ENCODE measurements at places on chromosomes 12 and 14.
A peak's percentile ranks its signal among the peaks of the same experiment; 100 is the strongest.

- DNase-seq = no peak
Measured at GRCh38 chr12:131818821-131819585, 9.2 kb upstream of the MMP17 start.

DNA sequence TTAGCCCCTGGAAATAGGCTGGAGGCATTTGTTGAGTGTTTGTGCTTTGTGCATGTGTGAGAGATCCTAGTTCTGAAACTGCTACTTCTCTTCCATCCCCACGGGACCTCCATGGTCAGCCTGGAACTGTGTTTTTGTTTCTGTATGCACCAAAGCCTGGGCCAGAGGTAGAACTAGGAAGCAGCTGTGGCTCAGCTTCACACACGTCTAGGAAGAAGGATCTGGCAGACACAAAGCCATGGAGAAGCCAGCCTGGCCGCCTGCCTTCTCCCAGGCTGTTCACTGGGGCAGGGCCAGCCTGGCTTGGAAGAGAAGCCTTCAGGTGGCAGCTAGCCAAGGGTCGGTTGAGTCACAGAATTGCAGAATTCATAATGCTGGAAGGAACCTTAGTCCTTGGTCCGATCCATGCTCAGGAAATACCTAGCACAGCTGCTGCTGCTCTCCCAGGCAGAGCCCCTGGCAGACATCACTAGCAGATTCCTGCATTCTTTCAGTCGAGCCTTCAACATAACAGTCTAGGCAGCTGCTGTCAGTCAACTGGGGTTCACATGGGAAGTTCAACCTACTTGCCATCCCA, 27.0 kb downstream of the RIN3 start:
- no peak for DNase-seq

GRCh38 chr14:104421401-104421821, 158.2 kb upstream of the C14orf180 start:
- DNase-seq = peak; percentile 28

DNA sequence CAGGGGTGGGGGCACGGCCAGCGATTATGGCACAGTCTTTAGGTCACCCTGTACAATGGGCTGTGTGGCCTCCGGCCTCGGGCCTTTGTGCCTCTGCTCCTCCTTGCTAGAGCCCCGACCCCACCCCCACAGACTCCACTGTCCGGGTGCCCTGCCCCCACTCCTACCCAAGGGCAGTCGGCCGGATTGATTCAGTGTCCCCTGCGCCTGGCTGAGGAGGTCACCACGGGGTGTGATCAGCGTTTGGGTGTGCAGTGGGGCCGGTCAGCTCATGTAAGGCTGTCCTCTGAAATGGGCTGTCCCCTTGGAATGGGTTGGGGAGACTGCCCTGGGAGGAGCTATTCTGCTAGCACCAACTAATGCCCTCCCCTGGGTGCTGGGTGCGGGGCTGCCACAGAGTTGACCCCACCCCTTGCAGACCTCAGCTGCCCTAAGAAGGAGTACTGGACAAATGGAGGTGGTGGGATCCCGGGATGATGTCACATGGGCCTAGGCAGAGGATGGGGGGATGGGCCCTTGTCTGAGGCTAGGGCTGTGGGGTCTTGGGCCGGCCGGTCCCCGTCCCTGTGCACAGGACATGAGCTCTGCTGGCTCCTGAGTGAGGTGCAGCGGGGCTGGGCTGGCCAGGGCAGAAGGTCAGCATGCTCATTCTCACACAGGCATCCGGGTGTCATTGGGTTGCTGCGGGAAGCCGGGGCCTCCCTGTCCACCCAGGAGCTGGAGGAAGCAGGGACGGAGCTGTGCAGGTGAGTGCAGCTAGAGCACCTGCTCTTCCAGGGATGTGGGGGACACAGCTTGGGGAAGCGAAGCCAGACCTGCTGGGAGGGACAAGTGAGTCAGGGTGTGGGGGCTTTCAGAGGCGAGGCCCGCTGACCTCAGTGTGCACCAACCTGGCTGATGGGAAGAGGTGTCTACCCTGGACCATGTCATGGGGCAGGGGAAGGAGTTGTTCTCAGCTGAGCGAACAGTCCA, 23.4 kb downstream of the ASPG start:
- DNase-seq = peak; percentile 0

DNA sequence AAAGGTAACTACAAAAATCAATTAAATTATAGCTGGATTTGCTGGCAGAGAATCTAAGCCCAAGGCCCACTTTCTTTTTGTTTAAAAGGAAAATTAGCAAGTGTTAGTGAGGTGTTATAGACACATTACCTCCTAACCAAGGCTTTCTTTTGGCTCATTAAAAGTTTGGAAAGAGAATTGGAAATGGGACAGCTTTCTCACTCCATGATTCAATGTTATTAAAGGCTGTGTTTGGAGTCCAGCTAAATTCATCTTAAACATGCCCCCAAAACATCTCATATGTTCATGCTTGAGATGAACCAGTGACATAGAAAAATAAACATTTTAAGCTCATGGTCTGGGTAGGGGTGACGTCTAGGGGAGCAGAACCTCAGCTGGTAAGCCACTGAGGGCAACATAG, 13.4 kb upstream of the PGF start:
- no peak for DNase-seq

DNA sequence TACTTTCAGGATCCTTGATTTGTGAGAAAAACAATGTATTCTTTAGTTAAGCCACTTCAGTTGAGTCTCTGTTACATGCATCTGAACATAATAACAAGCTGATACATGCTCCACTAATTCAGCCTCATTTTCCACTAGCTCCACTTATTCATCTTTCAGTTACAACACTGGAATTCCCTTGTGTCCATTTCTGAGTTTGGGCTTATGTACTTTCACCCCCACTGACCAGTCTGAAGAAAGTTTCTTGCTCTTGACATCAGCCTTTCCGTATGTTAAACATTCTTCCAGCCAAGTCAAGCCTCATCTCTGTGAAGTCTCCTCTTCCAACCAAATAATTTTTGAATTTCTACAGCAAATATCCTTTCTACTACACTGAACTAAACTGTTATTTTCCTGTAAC, 592.5 kb upstream of the NOVA1 start:
- DNase-seq = no peak

DNA sequence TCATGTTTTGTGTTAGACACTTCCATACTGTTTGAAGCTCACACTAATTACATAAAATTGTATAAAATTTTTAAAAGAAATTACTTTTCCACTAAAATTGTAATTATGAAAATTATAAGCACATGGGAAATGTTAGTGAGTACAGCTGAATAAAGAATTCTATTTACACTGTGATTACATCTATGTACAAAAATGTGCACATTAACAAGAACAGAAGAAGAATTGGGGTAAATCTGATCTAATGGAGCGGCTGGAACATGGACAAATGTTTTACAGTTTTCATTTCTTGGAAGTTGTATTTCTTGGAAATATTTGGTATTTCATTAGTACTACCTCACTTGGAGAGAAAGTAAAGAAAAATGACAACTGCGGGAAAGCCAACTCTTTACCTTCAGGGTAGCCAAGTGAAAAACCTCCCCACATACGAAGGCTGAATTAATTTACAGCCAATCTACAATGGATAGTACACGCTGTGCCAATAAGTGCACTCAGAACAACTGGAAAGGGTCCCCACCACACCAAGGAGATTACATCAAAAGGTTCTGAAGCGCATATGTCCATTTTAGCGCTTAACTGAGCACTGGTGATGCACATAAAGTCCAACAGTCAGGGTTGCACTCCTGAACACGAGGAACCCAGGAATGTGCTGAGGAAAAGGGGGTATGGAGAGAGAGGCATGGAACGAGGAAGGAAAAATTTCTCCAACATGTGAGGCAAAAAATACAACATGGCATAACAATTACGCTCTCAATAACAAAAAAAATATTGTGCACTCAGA, 17.5 kb downstream of the MED13L start:
- no peak for DNase-seq

DNA sequence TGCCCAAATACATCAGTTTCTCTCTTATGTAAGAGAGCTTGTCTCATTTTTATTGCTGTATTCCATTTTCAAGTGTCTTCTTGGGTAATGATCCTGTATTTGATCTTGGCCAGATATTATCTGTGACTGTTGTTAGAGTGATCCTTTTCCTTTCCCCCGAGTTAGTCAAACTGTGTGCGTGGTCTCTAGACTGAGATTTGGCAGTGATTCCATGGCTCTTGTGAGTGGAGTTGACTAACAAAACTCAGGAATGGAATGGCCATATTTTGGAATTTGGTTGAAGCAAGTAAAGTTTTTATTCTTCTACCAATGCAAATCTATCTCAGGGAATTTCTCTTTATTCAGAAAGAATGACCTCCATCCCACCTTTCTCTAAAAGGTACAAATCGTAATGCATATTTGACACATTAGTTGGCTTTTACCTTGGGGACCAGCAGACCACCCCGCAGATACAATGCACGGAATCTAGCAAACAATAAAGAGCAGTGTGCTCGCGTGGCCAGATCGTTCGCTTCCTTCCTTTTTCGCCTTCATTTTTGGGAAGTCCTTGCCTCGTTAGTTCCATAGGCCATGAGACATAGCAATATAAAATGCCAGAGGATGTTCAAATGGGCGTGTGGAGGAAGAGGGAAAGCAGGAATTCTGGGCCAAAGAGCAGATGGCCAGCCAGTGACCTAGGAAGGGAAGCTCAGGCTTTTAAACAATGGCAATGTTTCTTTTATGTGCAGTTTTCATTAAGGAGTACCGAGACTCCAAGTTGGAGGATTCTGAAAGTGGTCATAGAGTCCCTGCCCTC, 24.4 kb downstream of the ETV6 start:
- DNase-seq = no peak

All from naive thymus-derived CD8-positive, alpha-beta T cell (primary cell).